CD4-positive, alpha-beta T cell (primary cell): ENCODE measurements at places on chromosomes 7 and 10. TPM values are rescaled to one million over a fixed set of nuclear protein-coding genes. Genes with fewer than 3 reads are reported as not detected.

Gene CYP17A1
- not detected for total RNA-seq

DNA sequence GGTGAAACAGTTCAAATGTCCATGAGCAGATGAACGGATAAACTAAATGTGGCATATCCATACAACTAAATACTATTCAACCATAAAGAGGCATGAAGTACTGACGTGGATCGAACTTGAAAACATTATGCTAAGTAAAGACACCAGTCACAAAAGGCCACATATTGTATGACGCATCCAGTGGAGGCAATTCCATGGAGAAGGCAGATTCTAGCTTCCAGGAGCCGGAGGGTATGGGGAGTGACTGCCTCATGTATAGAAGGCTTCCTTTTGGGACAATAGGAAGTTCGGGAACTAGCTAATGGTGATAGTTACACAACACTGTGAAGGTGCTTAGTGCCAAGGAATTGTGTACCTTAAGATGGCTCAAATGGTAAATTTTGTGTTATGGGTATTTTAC is 98.4 kb downstream of the VIPR2 start:
- no peak for DNase-seq

GRCh38 chr7:51545131-51545530 is 228.5 kb upstream of the COBL start:
- DNase-seq, result no peak

DNA sequence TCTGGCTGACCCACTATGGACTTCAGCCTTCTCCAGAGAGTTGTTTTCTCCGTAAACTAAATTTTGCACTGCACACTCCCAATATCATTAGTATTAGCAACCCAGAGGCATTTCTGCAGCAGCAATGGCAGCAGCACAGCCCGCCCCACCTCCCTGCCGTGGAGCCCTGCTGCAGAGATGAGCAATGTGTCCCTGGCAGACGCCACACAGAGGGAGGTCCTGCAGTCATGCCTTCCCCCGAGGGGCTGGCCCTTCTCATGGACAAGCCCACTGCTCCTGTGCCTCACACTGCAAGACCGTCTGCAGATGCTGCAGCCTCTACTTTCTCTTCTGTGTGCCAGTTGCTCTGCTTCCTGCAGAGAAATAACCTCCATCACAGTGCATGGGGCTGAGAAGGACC is 393.4 kb upstream of the MKI67 start:
- no peak for DNase-seq

DNA sequence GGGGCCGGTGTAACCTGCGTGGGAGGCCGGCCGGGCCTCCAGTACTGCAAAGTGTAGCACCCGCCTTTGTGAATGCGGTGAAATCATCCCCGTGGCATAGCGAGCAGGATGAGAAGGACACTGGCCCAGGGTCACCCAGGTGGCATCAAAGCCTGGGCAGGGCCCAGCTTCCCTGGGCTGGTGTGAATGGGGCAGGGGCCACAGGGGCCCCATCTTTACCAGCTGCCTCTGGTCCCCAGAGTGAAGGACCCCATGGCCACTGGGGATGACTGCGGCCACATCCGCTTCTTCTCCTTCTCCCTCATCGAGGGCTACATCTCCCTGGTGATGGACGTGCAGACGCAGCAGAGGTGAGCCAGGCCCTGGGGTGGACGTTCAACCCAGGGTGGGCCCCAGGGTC is 53.8 kb downstream of the RCC1L start:
- DNase-seq, result no peak

DNA sequence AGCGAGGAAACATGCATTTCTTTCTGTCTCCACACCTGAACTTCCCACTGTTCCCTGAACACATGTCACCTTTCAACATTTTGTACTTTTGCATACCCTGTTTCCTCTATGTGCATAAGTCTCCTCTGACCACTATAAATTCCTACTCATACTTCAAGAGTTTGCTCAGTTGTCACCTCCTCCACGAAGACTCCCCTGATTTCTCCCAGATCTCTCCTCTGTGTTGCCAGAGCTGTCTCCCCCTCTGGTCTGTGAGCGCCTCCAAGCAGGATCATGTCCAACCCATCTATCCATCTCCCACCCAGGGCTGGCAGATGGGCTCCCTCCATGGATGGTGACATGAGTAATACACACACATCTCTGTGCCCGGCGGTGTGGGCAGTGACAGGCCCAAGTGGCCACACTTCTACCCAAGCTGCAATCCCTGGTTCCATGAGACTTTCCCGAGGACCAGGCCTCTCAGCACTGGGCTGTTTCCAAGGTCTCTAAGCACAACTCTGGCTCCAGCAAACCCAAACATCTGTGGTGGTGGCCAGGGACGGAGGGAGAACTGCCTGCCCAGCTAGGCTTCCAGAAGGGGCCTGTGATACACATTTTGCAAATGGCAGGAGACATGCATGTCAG is 135.9 kb downstream of the GRID1 start:
- no peak for DNase-seq

GRCh38 chr10:97801422-97801821 is 29.6 kb upstream of the SFRP5 start:
- DNase-seq, result no peak

DNA sequence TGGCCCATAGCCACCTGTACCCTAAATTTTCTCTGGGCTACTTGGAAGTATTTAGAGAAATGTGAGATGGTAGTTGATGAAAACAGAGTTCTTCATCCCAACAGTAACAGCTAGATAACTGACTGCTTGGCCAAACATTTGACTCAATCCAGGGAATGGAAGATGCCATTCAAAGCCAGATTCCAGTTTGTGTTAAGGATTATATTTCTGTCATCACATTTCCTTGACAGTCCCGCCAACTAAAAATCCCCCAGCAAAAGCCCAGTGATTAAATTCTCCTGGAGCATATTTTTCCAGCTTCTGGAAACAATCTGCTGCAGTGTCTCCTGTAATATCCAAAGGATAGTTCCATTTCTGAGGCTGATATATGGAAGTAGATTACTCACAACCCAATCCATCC is 45.4 kb upstream of the PTN start:
- DNase-seq, result no peak
